ENCODE measurements at places on chromosomes 4 and X.

DNA sequence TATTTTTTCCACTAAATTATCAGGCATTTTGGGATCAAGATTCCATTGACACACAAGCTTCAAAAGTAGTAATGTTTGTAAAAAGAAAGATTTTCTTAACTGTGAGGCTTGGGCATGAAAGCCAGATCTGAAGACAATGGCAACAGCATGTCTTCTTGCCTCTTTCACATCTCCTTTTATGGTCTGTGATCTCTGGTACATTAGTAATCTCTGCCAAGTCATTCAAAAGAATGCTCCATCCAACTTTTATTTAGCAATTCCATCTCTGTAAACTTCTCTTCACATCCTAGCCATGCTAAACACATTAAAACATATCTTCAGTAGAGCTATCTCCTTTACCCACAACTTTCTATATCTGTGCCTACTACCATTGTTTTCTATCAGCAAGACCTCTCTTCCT, 465.4 kb downstream of the FAT4 start:
- no peak for DNase-seq

DNA sequence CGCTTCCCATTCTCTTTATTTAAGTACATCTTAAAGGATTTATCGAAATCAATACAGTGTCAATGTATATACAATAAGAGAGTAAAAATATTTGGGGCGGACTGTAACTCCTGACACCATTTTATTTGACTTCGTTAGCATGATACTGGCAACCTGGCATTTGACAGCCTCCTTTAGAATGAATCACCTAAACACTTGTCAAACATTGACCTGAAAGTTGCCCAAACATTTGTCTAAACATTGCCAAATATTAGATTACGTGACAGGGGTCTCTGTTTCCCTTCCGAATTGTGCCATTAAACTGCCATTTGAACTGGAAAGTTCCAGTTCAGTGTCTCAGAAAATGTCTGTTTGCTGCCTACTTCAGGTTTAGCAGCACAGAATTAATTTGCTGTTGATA, 20.8 kb upstream of the FAM9A start:
- DNase-seq = no peak

GRCh38 chr4:187208651-187209050, 485.0 kb upstream of the FAT1 start:
- no peak for DNase-seq

DNA sequence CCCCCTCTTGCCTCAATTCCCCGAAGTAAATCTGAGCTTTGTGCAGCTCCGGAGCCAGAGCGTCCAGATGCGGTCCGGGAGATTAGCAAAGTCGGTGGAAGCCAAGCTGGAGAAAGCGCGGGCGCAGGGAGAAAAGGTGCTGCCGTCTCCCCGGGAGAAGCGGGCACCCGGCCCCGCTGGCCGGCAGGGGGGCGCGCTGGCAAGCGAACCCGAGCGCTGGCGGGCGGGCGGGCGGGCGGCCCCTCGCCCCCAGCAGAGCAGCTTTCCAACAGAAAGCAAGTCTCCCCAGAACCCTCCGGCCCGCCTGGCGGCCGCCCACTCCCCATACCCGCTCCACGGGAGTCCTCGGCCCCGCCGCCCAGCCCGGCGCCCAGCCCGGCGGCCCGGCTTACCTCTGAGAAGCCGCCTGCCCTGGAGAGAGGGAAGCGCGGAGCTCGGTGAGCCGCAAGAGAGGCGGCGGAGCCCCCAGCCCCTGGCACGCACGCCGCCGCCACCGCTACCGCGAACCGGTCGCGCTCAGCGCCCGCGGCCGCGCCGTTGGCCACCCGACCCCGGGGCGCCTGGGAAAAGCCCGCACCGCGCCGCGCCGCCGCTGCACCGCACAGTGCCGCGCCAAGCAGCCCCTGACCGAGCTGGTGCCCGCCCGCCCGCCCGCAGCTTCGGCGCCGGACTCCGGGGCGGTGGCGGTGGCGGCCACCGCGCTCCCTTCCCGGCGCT, 529 bp upstream of the CITED1 start:
- DNase-seq = no peak

DNA sequence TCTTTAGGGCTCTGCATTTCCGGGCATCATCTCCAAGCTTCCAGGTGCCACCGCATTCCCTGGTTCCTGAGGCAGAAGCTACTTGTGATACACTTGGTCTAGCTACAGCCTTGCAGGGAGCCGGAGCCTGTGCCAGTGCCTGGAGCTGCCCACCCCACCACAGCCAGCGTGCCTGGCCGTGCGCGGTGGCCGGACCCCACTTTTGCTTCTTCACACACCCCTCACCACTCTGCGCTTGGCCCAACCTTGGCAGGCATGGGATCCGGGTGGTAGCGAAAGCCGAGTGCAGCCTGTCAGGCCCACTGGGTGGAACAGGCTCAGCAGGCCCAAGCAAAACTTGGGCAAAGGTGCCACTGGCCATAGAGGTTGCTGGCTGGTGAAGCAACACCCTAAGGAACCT, 823.7 kb downstream of the GLUD2 start:
- DNase-seq = no peak

- no peak for DNase-seq
Observed at GRCh38 chrX:153731117-153731844, 6.6 kb downstream of the ABCD1 start.

GRCh38 chr4:118036336-118036735, 2.0 kb downstream of the NDST3 start:
- no peak for DNase-seq

GRCh38 chr4:113881256-113881655, 98.2 kb downstream of the ARSJ start:
- no peak for DNase-seq

GRCh38 chr4:73345399-73345975, 58.6 kb upstream of the ALB start:
- DNase-seq = no peak

DNA sequence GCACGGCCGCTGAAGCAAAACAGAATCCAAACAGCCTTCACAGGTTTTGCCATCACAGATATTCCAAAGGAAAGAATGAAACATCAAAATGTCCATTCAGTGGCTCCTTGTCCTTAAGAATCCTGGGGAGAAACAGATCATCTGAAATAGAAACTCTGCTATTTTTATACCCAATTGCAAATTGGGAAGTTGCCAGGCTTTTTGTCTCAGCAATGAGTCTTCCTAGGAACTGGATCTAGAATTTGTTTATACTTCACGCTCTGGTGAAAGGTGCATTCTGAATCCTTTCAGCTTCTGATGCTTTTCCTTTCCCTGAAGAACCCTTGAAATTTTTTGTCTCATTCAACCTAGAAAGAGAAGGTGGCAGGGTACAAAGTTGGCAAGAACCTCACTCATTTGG, 218.9 kb downstream of the FBXW7 start:
- no peak for DNase-seq

GRCh38 chrX:21875013-21875412, 19.2 kb downstream of the YY2 start:
- no peak for DNase-seq

DNA sequence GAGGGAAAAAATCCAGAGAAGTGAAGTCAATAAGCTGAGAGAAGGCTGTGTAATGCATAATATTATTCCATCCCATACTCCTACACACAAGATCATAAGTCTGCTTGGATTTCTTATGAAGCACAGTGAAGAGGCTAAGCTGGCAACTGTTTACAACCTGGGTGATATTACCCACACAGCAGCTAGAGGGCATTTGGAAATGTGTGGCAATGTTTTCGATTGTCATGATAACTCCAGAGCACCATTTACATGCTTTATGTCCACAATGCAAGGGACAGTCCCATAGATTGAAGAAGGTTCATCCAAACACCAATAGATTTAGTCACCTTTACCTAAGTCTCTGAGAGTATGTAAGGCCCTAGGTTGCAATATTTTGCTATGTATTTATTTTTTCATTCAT, 412.2 kb downstream of the PPP3CA start:
- DNase-seq = no peak

GRCh38 chrX:40272141-40272540, 174.4 kb upstream of the BCOR start:
- no peak for DNase-seq

DNA sequence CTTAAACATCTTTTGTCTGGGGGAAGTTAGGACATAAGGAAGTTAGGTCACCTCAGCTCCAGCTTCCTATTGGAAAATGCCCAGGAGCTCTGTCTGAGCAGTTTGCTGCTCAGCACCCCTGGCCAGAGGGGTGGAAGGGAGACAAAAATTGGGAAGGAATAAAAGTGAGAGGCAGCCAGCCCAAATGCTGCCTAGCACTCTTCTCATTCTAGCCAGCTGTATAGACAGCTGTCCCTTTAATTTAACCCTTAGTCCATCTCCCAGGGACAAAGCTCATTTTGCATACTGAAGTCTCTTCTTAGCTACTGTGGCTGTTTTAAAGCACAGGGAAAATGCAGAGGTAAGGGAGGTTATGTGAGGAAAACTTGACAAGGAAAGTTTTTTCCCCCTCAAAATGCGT, 89.5 kb upstream of the CITED1 start:
- no peak for DNase-seq

DNA sequence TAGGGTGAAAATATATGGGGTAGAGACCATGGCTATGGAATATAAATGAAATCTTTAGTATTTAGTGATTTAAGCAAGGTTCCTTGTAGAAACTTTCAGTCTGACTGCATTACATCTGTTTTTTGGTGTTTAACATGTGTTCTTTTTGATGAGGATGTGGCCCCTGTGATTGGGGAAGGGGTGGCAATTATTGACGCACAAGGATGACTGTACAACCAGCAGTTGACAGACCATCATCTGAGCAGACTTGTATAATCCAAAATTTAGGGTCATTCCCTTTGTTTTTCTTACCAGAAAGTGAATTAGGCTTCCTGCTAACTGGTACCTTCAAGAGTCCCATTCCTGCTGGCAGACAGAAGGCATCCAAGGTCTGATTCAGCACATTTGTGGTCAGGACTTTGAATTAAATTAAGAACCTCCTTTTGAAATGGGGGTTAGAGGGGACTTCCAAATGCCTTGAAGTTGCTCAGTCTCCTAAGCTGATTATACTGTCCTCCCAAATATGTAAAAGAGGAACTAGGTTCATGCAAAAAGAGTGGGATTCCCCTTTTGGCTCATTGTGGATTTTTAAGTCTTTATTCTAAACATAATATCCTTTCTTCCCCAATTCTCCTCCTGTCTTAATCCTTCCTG, 112.4 kb upstream of the CXCL13 start:
- no peak for DNase-seq

DNA sequence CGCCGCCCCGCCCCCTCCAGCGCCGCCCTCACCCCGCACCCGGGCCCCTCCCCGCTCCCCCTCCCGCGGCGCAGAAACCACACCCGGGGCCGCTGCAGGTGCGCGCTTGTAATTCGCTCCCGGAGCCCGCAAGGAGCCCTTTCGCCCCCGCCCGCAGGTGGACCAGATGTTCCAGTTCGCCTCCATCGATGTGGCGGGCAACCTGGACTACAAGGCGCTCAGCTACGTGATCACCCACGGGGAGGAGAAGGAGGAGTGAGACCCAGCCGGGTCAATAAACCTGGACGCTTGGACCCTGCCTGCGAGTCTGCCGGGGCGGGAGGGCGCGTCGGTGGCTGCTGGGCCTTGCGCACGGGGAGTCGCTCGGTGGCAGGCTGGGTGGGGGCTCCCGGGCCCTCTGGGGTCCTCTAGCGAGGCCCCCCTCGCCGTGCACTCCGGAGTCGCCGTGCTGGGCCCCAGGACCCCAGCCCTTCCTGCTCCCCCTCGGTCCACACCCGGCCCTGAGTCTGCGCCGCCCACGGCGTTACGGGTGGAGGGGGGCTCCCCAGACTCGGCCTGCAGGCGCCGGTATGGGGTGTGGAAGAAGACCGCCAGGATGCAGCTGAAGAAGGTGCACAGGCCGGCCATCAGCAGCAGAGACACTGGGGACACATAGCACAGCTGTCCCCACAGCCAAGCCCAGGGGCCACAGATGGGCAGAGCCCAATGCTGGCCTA, 7.1 kb downstream of the SLC49A3 start:
- no peak for DNase-seq

DNA sequence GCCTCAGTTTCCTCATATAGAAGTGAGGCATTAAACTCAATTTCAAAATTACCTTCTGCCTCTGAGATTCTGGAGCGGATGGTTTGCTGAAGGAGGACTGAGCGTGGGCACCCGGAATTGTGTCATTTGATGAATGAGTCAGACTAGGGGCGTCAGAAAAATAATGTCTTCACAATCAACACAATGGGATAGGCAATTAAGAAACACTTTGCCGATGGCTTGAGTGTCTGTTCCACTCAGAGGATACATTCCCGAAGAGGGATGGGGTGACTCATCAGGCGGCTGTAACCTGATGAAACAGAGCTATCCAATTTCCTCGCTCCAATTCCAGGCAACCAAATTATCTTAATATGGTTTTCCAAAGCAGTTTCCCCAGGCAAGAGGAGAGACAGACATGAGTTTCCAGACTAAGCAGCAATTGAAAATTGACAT, 1.2 kb upstream of the CHRNA9 start:
- no peak for DNase-seq

DNA sequence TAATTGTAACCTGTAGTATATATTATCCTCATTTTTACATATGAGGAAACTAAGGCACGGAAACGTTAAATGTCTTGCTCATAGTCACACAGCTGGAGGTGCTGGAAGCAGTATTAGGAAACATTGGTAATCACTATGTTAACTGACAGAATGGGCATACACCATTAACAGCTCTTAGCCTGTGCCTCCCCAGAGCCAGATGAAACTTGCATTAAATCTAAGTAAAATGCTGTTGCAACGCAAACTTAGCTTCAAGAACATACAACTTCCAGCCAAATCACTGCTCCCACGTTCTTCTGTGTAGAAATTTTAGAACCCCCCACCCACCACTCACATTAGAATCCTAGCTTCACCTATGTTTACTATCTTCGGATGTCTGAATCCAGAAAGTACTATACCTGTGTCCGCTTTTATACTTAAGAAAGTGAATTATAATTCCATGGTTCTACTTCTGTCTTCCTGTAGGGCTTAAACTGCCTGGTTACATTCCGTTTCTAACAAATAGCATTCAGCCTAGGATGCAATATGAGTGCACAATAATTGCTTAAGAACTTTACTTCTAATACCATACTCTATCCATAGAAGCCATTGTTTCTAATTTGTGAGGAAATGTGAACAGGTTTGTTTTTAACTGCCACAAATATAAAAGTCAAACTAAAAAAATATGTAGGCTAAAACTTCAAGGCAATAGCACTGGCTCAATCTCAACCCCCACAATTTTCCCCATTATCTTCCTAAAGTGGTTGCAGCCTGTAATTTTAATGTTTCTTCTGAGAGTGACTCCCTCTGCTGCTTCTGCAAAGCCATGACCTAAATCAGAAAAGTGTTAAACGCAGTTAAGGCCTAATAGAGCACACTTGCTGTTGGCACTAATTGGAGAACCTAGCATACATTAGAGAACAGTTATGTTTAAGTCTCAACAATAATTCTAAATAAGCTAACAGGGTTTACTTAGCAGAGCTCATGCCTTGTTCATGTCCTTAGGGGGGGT, 4.4 kb downstream of the UNC5C start:
- no peak for DNase-seq

DNA sequence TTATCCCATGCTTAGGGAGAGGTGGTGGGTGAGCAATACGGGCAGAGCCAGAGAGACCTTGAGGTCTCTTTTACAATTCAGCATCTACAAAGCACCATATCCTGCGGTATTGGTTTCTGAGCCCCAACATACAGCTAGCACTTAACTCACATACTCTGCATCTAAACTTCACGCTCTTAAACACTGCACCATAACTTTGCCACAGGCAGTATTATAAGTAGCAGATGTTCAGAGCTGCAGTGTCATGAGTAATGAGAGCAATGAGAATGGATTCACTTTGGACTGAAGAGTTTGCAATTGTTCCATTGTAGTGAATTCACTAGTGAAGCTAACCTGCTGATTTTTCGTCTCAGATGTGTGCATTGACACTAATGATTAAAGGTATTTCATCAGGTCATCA, 93.8 kb downstream of the HS3ST1 start:
- DNase-seq = no peak
